ENCODE measurements at places on chromosomes 6 and 20.
A peak's percentile ranks its signal among the peaks of the same experiment; 100 is the strongest.

- DNase-seq: peak; percentile 76
These were observed at the start of gene L3MBTL1 for GRCh38 chr20:43507150-43508080. TSS of gene L3MBTL1 (plus strand) at chr20:43507697. CDS start at chr20:43513504, 5,807 bp downstream.

DNA sequence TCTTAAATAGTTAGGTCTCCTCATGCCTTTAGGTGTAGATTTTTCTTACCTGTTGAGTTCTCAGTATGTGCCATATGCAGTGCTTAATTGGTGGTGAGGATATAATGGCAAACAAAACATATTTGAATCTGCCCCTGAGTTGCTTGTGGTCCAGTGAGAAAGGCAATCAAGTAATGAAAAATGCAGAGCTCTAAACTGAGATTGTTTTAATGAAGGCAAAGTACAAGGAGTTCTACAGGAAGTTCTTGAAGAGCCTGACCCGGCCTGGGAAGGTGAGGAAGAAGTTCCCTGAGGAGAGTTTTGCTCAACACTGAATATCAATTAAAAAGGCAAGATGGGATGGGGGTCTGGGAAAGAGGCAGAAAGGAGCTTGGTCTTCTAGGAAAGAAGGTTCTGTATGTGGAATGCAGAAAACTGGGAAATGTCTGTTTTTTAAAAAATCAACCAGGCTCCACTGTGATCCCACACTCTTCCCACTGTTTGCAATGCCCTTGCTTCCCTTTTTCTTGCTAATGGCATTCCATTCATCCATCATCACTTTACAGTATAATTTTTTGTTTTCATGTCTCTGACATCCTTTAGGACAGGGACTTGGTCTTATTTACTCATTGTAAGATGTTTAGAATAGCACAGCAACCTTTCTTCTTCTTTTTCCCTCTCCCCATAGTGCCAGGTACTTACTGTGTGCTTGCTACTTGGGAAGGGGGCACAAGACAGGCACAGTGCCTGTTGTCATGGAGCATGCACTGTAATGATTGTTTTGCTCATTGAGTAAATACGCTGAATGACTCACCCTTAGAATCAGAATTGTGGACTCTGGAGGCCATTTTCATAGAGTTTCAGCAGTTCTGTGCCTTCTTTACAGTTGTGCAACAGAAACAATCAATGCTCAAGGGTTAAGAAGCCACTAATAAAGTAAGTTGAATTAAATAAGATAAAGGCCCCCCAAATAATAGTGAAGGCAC, 64.3 kb downstream of the ANKS1A start:
- DNase-seq: peak; percentile 26

- no peak for DNase-seq
These were observed 75.5 kb downstream of the IYD start for GRCh38 chr6:150444308-150444707.

DNA sequence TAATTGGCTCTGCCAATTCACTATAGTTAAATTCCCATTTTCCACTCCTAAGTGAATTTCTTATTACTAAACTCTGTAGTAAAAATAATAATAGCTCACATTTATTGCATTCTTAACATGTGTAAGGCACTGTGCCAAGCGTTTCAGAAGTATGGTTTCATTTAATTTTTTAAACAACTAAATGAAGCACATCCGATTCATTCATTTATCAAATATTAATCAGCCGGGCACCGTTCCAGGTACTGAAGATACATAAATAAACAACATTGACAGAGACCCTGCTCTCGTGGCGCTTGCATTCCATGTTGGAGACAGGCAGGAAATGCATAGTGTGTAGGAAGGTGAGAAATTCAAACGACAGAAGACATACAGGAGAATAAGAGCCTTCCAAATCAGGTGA, 423.2 kb upstream of the JARID2 start:
- DNase-seq: no peak
